ENCODE measurements at places on chromosomes 13 and 19.

GRCh38 chr13:102399791-102400674 is 1.8 kb downstream of the FGF14 start:
- DNase-seq, result no peak

DNA sequence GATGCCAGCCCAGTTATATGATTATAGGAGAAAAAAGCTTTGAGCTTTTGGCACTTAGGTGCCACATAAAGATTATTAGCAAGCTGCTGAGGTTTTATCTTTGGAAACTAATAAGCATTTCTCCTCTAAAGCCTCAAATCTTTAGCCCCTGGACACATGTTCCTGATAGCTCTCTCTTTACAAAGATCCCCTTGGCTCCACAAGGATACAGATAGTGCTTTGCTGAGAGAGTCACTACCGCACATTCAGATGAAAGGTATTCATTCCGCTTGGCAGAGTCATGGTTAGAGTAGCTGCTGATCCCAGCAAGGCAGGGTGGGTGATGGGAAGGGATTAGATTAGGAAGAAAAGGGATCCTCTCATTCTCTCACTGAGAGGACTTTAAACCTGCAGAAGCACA is 28.2 kb upstream of the PSG7 start:
- no peak for DNase-seq

- DNase-seq, result no peak
These were observed 32.4 kb downstream of the DHRS12 start for GRCh38 chr13:51771418-51772104.

DNA sequence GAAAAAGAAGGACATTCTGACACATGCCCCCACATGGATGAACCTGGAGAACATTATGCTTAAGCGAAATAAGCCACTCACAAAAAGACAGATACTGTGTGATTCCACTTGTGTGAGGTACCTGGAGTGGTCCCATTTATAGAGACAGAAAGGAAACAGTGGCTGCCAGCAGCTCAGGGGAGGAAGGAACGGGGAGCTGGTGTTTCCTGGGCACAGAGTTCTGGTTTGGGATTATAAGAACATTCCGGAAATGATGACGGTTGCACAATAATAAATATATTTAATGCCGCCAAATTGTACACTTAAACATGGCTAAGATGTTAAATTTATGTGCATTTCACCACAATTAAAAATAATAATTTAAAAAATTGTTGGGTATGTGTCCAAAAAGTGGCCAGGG is 33.0 kb downstream of the SERP2 start:
- DNase-seq, result no peak

DNA sequence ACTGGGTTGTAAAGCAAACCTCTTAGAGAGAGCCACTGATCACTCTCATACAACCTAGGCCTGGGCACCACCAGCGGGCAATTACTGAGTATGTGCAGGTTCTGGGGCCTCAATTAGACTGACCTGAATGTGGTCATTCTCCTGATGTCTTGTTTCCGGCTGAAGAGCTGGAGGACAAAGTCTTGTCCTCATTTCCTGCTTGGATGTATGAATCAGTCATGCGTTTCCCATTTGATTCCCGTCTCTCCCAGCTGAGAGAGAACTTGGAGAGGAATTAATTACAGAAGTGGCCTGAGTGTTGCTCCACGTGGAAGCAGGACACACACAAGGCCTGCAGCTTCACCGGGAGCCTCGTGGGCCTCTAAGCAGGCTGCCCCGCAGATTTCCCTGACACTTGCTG is 799.3 kb upstream of the ARGLU1 start:
- no peak for DNase-seq

GRCh38 chr13:43136920-43137575 is 113.7 kb downstream of the DNAJC15 start:
- no peak for DNase-seq

- no peak for DNase-seq
These were observed 14.7 kb downstream of the NOVA2 start for GRCh38 chr19:45958769-45959516.

- DNase-seq, result no peak
These were observed 4.4 kb upstream of the LTBP4 start for GRCh38 chr19:40596608-40597328.

GRCh38 chr19:13398780-13399726 is 107.2 kb downstream of the CACNA1A start:
- no peak for DNase-seq

GRCh38 chr19:10085641-10086590 is at the start of gene SHFL:
Gene SHFL (plus strand): TSS chr19:10086317. CDS start chr19:10086428, 111 bp downstream.
- DNase-seq, result peak; percentile 71

DNA sequence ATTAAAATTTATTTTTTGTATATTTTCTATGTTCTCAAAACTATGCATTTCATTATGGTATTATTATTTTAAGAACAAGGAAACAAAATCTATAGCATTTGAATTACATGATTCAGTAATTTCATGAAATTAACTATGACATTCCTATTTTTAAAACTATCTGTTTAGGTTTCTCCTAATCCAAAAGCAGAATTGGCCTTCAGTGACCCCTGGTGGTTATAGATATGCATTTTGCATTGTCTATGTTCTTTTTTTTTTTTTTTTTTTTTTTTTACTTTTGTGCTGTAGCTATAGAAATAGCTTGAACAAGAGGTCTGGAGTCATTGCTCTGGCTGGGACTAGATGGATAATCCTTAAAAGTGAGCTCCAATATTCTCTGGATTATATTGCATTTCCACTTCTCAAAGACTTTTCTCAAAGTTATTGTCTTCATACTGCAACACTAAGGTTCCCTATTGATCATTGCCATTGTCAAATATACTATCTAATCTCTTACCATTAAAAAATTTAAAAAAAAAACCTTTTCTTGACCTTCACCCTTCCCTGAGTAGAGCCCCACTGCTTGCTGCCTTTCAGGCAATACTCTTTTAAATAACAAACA is 15.9 kb upstream of the DNAJC3 start:
- DNase-seq, result no peak

- no peak for DNase-seq
These were observed 4.6 kb upstream of the DNM2 start for GRCh38 chr19:10713317-10713716.

- no peak for DNase-seq
These were observed 110.8 kb upstream of the POSTN start for GRCh38 chr13:37709318-37709717.

DNA sequence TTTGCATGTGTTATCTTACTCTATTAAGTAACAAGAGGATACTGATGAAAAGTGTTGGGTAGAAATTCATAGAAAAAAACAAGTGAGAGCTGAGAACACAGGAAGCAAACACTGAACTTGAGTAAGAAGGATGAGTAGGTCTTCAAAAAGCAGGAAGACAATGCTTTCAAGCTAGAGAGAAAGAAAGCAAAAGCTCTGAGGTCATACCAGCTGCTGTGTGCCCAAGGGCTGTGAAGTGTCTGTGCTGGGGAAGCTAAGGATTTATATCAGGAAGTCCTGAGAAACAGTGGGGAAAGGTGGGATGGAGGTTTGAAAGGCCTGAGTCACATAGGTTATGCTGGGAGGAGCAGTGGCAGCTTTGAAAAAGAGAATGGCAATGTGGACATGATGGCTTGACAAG is 145.5 kb upstream of the MAB21L1 start:
- DNase-seq, result no peak

All from stimulated activated CD8-positive, alpha-beta memory T cell treated with anti-CD3 and anti-CD28 coated beads, Interleukin-4, amount 100 ng/mL, for 4 hours (primary cell).